Breast epithelium (tissue), 4 donors: ENCODE measurements at places on chromosomes 16 and 17.

DNA sequence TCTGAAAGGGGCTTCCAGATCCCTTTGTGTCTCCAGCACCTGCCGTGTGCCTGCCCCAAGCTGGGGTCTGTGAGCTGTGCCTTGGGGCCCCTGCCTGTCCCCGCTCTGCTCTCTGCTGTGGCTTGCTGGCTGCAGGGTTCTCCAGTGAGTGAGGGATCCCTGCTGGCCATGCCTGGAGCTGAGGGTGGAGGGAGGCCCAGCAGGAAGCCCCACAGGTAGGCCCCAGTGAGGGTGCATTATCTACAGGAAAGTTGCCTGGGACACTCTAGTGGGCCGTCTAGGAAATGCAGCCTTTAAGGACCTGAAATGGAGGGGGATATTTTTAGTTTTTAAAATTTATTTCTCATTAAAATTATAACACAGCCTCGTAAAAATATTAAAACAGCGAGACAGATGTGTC is 50.9 kb downstream of the JPH3 start:
- DNase-seq, result no peak

DNA sequence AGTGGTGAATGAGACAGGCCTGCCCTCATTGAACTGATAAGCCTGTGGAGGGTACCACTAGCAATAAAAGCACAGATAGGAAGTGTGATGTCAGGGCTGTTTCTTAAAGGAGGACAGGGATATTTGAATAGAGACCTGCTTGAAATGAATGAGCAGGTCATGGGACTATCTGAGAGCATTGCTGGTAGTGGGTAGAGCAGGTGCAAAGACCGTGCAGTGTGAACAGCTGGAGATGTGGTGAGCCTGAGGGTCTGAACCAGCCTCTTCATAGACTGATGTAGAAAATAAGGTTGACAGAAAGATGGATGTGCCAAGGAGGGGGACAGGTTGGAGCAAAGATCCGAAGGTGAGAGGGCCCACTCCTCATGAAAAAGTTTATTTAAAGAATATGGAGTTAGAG is 2.4 kb downstream of the NUP93 start:
- no peak for DNase-seq

DNA sequence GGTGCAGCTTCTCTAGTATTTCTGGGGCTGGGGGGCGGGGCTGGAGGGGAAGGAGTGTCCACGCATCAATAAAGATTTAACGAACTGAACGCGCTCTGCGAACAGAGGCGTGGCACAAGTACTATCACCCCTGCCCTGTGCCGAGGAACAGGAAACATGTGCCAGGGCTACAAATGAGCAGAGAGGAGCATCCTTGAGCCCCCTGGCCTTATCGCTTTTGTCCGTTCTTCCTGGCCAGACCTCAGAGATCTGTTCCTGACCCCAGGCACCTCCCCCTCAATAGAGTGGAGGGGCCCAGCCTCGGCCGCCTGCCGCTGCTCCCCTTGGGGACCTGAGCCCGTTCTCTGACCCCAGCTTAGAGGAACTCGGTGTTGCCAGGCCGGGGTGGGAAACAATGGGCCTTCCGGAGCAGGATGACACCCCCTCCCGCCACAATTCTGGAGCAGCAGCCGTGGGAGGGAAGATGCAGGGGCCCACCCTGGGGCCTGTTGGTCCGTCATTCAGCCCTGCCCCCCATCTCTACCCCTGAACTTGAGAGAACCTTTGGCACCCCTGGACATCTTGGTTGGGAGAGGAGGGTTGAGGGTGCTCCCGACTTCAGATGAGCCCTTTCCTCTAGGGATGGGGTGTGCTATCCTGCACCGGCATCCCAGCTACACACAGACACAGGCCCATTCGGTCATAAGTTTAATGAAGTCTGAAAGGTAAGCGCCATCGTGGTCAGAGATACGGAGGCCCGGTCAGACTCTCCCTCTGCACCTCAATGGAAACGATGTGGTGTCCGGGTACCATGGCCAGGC is 1.1 kb downstream of the NAA38 start:
- DNase-seq, result no peak

DNA sequence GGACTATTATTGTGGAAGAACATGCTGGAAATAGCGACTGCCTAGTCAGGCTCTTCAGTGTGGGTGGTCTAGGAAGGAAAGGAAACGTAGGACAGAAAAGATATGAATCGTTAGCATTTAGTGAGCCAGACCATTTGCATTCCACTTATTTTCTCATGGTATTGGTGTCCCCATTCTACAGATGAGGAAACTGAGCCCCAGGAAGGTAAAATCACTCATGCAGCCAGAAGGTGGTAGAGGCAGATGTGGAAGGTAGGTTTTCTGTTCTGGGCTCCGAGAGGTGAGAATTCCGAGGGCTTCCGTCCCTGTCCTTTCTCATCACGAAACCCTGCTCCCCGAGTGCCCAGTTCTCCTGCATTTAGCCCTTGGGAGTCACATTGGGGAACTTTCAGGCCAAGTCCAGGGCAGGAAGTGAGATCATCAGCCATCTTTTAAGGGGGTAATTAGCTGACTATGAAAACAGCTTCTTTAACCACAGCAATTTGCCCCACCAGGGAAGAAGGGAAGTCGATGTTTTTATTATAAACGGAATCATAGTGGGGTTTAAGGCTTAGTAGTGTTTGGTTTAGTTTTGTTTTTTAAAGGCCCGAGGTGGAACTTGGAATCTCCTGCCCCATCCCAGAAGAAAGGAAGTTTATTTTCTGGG is 110.7 kb upstream of the IRX3 start:
- no peak for DNase-seq

DNA sequence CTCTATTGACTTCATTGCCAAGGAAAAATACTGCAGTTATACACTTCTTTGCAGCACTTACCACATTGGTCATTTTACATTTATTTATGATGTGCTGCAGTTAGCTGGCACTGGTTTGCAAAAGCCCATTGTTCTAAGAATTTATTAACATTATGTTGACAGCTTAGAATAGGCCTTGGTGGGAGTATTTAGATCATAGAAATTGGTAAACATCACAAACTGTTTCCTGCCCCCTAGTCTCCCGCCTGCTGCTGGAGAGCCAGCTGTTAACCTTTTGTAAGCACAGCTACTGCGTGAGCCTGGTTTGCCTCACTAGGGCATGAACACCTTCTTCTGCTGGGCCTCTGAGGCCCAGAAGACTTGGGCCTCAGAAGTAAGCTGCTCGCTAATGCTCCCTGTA is 651.4 kb upstream of the GOT2 start:
- DNase-seq, result no peak

GRCh38 chr17:49991409-49991808 is 3.6 kb downstream of the DLX3 start:
- no peak for DNase-seq

- DNase-seq, result no peak
These were observed 2.6 kb downstream of the RIPOR1 start for GRCh38 chr16:67531247-67531646.

GRCh38 chr17:44367231-44367979 is 3.8 kb upstream of the FAM171A2 start:
- no peak for DNase-seq

DNA sequence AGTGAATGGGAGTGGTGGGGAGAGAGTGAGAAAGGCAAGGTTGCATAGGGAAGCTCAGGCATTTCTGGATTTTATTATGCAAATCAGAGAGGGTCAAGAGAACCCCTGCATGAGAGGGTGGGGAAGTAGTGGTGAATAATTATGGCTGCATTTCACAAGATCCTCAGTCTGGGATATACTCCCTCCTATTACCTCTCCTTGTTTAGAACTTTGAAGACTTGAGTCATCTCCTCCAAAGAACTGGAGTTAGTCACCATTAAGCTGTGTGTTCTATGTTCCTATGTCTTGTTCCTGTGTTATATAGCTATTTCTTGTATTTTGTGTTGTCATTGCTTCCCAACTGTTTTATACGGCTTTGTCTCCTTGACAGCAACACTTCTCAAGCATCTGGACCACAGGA is 18.4 kb downstream of the SOX9 start:
- DNase-seq, result no peak

DNA sequence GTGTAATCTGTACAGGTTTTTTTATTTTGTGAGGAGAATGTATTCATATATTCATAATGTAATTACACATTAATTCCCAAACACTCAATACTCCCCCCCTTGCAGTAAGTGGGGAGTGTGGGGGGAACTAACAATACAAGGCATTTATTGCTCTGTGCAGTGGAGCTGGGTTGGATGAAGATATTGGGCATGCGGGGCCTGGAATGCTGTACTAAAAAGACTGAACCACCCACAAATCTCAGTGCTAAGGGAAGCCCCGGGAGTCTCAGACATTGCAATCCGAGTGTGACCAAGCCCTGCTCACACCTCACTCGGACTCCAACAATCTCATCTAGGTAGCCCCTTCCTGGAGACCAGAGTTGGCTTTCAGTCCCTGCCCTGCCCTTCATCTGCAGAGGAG is 6.0 kb downstream of the PLLP start:
- no peak for DNase-seq

DNA sequence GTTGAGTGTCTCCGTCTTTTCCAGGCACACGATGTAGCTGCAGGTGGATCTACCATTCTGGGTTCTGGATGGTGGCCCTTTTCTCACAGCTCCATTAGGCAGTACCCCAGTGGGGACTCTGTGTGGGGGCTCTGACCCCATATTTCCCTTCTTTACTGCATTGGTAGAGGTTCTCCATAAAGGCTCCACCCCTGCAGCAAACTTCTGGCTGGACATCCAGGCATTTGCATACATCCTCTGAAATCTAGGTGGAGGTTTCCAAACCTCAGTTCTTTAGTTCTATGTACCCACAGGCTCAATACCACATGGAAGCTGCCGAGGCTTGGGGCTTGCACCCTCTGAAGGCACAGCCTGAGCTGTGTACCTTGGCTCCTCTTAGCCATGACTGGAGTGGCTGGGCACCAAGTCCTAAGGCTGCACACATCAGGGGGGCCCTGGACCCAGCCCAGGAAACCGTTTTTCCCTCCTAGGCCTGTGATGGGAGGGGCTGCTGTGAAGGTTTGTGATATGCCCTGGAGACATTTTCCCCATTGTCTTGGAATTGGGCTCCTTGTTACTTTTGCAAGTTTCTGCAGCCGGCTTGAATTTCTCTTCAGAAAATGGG is 14.0 kb downstream of the ABCC1 start:
- DNase-seq, result no peak

DNA sequence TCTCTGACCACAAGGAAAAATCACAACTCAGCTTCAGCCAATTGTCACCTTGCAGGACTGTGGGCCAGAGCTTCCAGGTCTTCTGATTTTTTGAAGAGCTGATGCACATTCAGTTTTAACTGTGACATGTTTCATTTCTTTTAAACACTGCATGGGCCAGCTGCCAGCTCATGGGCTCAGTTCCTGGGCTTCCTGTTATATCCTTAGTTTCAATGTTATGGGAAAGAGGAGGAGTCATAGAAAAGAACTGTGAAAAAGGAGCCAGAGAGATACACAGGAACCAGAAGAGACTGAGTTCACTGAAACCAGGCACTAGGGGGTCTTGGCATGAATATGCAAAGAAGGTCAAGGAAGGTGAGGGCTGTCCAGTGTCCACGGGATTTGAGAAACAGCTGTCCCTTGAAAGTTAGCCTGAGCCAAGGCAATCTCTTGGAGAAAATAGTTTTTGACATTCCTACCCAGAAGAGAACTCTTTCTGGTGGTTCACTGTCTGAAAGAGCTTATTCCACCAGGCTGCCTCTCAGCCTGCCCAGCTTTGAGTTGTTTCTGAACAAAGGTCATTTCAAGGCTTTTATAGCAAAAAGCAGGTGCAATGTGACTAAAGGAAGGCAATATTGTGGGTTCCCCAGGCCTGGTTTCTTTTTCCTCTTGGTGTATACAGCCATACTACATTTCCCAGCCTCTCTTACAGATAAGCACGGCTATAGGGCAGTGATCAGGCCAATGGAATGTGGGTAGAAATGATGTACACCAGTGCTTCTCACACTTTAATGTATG is 10.5 kb downstream of the PDILT start:
- no peak for DNase-seq

DNA sequence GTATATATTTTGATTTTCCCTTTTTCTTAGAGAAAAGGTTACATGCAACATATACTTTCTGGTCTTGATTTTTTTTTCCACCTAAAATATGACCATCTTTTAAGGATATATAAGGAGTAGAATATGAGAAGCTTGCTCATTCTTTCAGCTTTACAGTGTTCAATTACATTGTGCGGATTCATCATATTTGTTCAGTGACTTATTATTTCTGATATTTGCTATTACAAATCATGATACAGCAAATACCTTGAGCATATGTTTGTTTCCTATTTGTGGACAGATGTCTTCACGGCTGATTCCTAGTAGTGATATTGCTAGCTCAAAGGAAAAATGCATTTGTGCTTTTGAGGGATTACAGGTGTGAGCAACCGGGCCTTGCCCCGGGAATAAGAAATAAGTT is 18.1 kb downstream of the KATNIP start:
- no peak for DNase-seq

DNA sequence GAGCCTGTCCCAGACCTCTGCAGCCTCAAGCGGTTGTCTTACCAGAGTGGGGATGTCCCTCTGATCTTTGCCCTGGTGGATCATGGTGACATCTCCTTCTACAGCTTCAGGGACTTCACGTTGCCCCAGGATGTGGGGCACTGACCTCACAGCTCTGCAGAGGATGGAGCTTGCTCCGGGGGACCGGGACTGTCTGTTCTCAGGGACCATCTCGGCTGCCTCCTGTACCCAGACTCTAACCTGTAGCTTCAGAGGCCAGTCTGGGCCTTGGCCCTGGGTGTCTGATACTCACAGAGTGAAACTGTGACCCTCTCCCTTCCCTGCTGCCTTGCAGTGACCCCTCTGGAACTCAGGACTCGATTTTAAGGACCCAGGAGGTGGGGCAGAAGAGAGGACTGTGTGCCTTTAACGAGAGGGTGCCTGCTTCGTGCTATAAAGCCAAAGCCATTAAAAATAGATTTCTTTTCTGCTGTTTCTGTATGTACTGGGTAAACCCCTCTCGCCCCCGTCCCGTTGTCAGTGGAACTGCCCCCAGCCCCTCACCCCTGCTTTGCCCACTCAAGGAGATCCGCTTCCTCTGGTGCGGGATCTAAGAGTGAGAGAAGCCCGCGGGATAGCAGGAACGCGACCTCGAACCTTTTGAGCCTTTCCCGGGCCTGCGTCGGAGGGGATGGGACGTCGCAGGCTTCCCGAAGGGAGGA is 1.1 kb upstream of the LLGL2 start:
- DNase-seq, result no peak

DNA sequence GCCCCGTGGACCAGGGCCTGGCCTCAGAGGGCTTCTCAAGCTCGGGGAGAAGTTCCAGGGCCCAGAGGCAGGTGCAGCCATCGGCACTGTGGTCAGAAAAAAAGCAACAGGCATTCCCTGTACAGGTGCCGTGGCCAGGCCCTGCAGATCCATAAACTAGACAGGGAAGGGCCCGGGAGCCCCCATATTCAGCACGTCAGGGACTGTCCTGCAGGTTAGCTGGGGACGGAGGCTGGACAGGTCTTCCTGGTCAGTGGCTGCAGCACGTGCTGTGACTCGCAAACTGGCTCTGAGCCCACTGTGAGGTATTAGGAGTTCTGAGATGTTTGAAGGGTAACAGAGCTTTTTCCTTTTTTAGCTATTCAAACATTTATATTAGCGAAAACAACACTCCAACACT is 15.0 kb upstream of the C16orf95 start:
- no peak for DNase-seq
